ENCODE measurements at places on chromosomes 4 and X.

GRCh38 chr4:140256335-140256734 lies 102.4 kb upstream of the MAML3 start:
- no peak for DNase-seq

GRCh38 chrX:107711521-107712181 lies 63.9 kb downstream of the TSC22D3 start:
- DNase-seq: no peak

DNA sequence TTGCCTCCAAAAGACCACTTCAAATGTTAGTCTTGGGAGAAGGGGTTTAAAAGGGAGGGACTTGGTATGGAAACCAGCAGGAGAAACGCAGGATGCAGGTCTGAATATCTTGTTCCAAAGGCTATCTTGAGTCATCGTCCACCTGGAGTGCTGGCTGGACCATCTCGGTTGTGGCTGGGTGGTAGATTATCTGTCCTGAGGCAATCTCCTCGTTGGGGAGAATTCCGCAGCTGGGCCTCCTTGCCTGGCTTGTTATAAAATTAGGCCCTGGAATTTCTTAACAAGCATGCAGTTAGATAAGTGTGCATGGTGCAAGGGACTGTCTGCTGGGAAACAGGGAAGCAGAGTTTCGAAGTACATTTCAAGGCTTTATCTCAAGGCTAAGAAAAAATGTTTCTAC lies 2045.7 kb upstream of the TENM3 start:
- DNase-seq: no peak

DNA sequence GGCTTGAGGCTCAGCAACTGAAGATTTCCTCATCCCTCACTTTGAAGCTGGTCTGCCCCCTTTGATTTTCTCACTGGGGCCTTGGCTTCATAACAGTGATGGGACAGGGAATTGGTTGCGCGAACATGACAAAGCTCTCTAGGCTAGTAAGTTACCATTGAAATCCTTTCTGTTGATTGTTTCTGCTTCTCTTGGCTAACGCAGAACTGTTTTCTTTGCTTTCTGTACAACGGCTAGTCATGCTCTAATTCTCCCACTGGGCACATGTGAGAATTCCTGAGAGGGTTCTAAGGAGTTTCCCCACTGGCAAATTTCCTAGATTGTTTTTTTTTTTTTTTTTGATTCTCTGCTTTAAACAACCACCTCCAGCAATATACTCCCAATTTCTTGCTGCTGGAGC lies 738.6 kb downstream of the PCDH7 start:
- DNase-seq: no peak

- no peak for DNase-seq
These were observed 57.8 kb downstream of the ADGRA3 start for GRCh38 chr4:22458098-22458497.

- no peak for DNase-seq
These were observed 42.0 kb upstream of the IL13RA1 start for GRCh38 chrX:118685393-118685792.

- DNase-seq: no peak
These were observed 172.5 kb downstream of the ANK2 start for GRCh38 chr4:113221990-113222389.

GRCh38 chr4:151248519-151248918 lies 28.4 kb upstream of the PRSS48 start:
- DNase-seq: no peak

DNA sequence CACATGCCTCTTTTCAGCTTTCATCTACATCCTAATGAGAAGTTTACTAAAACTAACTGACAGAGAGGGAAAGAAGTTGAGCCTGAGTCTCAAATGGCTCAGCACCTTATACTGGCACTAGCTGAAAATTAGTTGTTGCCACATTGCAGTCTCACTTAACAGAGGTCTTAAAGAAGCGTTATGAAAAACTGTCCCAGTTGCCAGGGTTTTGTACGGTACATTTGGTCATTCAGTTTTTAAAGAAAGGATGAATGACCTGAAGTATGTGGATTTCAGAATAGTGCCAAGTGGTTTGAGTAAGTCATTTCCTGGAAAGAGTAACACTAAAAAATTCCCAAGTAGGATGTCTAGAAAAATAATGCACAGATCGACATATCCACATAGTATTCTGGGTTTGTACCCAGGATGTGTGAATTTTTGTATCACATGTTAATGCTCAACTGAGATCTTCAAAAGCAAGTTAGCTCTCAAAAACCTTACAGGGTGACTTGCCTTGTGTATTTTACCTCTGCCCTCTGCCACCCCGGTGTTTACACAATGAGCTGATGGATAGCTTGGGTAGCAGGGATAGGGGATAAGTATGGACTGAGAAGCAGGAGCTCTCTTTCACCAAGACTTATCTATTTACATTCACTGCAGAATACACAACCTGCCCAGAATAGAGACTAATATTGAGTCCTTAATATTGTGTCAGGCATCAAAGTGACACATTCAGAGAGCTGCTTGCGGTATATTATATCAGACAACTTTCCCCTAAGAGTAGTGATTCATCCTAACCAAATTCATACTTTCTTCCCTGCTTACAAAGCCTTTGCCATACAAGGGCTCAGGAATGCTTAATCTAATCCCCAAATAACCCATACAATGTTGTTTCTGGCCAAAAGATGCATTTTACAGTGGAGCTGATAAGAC lies 1075.7 kb upstream of the PABPC4L start:
- DNase-seq: no peak

DNA sequence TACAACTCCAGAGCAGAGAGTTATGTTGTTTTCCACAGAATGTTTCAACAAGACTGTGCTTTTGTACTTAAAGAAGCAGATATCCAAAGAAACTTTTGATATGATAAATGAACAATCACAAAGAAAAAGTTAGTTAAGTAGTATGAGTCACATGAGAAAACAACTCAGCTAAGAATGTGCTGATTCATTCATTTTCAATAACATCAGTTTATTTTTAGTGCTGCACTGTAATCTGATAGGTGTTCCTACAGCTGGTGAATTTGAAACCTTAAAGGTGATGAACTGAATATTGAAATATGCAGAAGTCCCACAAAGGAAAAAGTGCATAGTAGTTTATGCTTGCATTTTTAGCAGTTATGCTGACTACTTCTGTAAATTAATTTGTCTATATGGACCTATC lies 180.3 kb upstream of the TENM3 start:
- no peak for DNase-seq

DNA sequence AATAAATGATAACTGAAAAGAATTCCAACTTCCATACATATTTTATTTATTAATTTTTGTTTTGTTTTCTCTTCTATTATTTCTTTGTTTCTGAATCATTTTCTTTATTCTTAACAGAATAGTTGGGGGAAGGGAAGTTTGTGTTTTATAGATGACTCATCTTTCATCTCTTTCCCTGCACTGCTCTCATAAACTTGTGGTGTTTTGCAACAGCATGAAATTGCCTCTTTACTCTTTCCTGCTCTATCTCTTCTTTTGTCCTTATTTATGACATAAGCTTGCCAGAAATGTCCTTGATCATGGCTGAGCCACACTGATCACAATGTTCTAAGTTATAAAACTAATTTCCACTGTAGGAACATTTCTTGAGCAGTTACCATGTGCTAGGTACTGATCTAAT lies 22.3 kb downstream of the QRFPR start:
- DNase-seq: no peak

- DNase-seq: no peak
These were observed 799.5 kb upstream of the ADGRL3 start for GRCh38 chr4:60400593-60400992.

GRCh38 chrX:119604766-119605463 lies 1.3 kb downstream of the NKRF start:
- DNase-seq: no peak

GRCh38 chr4:28639747-28640146 lies 1779.1 kb downstream of the STIM2 start:
- no peak for DNase-seq

DNA sequence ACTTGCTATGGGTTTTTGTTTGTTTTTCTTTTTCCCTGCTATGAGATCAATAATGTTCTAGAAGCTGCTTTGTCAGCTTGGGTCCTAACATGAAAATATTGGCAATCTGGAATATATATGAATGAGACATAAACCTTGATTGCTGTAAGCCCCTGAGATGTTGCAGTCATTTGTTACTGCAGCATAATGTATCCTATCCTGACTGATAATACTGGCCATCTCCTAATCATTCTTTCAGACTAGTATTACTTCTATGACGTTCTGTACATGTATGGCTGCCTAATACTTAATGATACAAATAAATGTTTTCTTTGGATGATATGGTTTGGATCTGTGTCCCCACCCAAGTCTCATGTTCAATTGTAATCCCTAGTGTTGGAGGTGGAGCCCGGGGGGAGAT lies 19.3 kb upstream of the SLAIN2 start:
- no peak for DNase-seq

GRCh38 chr4:176270669-176271068 lies 1.6 kb upstream of the ASB5 start:
- DNase-seq: no peak

DNA sequence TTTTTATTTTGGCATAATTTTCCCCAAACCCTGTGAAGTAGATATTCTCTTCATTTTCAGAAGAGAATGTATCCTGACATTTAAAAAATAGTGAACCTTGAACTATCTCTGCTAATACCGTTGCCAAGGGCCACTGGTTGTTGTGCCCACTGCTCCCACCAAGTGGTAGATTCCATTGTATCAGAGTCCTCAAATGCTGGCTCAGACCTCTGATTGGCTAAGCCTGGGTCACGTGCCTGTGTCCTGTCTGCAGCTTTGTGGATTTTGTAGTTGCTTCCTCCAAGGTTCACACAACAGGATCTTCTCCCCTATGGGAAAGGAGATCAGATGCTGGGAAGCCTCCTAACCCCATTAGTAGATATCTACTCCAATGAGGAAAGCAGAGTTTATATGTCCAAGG lies 104.8 kb upstream of the CASK start:
- DNase-seq: no peak

DNA sequence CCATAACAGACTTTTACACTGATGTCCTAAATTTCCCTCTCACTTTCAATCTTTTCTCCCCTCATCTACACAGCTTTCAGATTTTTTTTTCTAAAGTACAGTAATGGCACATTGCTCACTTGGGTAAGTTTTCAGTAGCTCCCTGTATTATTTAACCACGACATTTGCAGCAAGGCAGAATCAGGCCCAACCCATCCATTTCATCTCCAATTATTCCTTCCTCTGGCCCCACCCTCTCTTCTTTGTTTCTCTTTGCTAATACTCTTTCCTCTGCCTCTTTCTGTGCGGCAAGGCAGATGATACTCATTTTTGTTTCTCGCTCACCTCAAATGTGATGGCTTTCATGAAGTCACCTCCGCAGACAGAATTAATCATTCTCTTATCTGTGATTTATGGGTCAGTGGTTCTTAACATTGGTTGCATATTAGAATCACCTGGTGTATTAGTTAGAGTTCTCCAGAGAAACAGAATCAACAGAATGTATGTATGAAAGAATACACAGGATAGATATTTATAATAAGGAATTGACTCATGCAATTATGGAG lies 43.4 kb upstream of the GATB start:
- no peak for DNase-seq

- peak; percentile 17 for DNase-seq
These were observed 55.5 kb downstream of the LUZP4 start for GRCh38 chrX:115344885-115345614.

DNA sequence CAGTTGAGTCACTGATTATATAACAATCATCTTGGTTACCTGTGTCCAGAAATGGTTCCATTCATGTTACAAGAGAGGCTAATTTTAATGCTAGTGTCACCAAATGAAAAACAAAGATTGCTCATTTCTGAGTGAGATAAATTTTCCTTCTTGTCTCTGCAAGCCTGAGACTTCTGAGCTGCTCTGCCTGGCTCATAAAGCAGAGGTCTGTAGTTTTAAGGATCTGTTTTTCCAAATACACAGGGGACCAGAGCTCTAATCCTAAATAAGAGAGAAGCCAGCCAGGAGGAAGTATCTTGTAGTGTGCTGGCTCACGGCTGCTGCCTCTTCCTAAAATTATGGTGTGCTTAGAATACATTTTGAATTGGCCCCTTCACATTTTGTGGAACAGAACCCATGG lies 42.6 kb downstream of the CLDN34 start:
- no peak for DNase-seq

DNA sequence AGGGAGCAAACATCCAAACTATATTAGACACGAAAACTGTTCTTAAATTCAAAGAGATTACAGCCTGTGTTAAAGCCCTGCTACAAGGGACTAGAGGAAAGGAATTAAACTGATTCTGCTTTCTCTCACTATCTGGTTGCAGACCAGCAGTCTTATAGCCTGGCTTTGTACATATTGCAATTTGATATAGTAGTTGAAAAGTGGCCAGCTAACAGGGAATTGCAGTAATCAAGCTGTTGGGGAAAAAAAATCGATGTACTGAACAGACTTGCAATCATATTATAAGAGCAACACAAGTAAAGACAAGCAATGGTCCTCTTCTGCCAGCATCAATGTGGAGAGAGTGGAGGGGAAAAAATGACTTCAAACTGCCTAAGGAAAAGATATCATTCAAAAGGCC lies 364.4 kb upstream of the EPHA5 start:
- no peak for DNase-seq

DNA sequence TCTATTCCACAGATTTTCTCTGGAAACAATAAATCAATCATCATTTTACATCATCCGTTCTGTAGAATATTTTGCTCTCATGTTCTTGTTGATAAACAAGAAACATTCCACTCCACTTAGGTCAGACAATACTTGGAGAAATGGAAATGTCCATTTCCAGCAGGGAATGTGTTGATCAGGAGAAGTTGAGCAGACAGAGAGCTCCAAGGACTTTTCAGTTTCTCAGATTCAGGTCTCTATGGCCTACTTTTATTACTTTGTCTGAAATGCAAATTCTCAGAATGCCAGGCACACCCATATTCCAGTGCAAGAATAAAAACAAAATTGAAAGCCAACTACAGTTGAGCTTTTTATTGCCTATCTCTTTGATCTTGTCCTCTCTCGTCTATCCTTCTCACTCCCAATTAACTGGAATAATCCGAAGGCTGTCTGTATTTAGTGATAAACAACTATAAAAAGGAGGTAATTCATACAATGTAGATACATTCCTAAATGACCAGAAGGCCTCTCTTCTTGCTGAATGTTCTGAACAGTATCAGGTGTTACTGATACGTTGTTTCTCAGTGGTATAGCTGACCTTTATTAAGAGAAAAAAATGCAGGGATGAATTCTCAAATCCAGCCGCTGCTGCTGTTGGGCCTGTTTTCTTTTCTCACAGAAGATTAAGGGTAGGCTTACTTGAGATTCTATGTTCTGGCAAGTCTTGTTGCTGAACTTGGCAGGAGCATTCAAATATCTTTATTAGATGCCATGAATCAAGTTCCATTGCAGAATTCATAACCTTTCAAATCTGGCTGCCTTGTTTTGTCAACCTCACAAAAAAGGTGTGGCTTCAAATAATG lies 72.1 kb downstream of the HPGD start:
- DNase-seq: no peak

GRCh38 chr4:144313370-144313769 lies 172.9 kb upstream of the GYPA start:
- no peak for DNase-seq

DNA sequence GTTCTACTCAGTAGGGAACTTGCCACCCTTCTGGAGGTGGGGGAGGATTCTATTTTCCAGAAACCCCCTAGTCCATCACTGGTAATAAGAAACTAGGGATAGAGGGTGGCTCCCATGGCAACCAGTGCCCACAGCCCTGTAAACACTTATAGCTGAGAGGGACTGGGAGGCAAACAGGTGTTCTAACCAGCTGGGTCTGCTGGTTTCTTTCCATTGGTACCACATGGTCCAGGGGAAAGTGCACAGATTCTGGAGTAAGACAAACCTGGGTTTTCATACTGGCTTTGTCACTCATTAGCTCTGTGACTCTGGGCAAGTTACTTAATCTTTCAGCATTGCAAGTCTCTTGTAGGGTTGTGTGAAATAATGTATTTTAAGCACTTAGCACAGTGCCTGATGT lies 26.9 kb downstream of the IGSF1 start:
- no peak for DNase-seq

GRCh38 chr4:94934864-94935263 lies 177.1 kb downstream of the BMPR1B start:
- DNase-seq: no peak
